ENCODE measurements at places on chromosomes 13 and 19.

DNA sequence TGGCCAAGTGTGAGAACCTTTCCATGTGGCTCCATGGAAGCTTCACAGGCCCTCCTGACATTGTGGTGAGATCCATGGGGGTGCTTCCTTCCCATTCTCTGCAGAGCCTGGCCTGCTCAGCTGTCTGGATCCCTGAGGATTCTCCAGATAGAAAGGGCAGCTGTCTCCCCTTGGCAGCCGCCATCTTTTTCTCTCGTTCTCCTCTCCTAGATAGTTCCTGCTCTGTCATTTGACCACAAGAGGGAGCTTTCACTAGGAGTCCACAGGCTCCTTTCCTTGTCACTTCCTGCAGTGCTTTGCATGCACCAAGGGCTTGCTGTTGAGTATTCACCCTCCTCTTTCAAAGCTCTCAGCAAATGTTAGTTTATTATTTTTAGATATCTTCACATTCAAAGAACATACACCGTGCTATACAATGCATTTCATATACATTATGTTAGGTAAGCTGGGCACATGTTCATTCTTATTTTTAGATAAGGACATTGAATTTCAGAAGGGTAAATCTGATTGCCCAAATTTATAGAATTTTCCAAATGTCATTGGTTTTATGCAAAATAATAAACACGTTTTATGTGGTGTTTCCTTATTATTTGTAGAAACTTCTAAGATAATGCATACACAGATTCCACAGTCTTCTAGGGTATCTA is 133.2 kb downstream of the FRY start:
- no peak for DNase-seq

GRCh38 chr19:49744946-49745381 is 18.1 kb downstream of the TSKS start:
- no peak for DNase-seq

GRCh38 chr19:30085394-30085793 is 143.4 kb downstream of the URI1 start:
- no peak for DNase-seq

DNA sequence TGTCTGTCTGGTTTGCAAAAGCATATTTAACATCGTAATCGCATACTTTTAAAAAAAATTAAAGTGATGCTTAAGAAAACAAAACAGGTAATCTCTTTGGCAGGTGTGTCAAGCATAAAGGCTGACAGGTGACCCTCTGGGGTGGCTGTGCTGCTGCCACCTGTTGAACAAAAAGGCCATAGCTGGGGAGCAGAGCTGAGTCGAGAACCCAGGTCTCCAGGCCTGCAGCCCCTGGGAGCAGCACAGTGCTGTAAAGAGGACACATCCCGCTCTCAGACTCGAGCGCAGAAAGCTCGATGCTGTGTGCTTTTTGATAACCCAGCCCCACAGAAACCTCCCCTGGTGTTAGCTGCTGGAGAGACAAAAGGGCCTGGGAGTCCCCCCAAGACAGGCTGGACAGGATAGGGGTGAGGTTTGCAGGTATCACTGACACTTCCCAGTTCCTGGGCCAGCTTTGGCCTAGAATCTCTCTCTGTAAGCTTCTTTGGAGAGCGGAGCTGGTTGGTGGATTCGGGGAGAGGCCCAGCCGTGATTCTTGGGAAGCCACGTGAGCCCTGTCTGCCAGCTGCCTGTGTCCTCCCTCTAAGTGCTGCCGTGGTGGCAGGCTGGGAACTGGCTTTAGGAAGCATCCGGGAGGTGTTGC is 66.9 kb downstream of the C13orf42 start:
- no peak for DNase-seq

DNA sequence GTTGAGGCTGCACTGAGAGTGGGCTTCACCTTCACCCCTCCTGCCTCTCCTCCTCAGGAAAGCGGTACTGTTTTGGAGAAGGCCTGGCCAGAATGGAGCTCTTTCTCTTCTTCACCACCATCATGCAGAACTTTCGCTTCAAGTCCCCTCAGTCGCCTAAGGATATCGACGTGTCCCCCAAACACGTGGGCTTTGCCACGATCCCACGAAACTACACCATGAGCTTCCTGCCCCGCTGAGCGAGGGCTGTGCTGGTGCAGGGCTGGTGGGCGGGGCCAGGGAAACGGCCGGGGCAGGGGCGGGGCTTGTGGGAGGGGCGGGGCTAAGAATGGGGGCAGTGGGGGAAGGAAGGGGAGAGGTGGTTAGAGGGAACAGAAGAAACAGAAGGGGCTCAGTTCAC is 7.5 kb downstream of the CYP2A13 start:
- no peak for DNase-seq

DNA sequence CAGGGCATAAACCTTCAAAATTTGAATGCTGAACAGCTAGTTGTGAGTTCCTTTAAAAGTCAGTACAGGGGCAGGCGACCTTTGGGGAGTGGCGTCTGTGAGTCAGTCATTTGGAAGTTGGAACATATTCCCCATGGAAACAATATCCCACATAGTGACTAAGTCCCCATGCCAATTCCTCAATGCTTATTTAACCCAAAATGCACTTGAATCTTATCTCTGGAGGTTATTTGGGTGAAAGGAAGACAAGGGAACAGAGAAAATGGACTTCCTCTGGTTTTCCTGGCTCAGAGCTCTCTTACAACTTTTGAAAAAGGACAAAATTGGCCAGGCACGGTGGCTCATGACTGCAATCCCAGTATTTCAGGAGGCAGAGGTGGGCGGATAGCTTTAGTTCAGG is 479.2 kb upstream of the NBEA start:
- DNase-seq: no peak

DNA sequence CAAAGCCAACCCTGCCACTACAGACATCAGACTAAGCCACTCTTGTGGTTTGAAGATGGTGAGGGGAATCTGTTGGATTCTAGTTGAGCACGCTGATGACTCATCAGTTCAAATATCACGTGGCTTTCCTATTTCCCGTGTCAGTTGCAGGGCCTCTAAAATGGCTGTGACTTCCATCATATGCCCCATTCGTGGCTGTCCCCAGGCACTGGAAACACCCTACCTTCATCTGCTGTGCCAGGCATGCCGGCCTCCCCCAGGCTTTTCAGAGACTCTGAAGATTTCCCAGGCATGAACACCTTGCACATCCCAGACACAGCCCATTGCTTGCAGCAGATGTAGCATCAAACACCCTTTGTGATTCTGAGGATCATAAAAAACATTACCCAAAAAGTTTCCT is 659.9 kb downstream of the UQCRFS1 start:
- DNase-seq: no peak

DNA sequence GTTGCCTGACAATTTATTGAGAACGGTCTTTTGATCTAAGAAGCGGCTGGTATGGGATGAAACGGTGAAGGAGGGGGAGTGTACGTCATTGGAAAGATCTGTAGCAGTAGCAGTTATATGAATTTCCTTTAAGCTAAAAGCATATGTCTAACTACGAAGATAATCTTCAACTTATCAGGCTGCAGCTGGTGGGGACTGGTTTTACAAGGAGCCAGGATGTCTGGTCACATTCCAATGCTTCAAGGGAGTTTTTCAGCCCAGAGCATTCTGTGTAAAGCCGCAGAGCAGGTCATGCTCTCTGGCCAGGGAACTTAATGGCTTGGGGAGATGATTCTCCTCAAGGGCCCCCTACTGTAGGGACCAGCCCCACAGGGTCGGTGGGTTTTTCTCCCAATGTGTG is 29.2 kb downstream of the CLEC4M start:
- DNase-seq: no peak

DNA sequence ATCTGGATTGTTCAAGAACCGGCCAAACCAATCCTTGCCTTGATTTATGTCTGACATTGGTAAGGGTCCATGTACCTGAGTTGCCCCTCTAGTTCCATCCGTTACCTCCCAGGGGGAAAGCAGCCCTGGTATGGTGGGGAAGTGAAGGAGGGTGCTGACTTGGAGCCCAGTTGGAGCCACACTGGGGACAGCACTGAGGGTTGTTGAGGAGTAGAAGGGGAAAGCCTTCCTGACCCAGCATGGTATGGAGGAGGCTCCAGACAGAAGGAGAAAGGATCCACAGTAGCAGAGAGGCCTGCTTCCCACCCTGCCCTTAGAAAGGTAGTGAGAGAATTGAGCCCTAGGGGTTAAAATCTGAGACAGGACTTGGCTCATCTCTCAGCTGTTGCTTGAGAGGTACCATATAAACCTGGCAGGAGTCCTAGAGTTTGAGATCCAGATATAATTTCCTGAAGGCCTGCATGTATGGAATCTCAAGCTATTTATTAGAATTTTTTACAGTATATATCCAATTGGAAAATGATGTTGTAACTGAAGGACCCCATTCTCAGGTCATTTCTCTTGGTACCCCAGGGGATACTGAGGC is 16.7 kb upstream of the FCGBP start:
- no peak for DNase-seq

DNA sequence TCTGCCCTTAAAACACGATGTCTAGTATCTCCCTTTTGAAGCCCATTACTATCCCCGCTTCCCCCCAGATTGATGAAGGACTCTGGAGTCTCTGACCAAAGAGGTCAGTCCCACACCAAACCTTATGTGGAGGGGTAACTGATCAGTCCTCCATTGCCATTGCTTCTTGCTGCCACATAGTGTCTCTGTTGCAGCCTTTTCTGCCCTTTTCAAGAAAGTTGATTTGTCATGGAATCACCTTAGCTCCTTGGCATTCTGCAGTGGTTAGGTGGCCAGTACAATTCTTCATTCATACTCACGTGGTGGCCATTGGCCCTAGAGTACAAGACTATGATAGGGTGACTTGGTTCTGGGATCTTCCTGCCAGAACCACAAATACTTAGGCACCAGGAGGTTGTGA is 8.4 kb upstream of the HTR2A start:
- no peak for DNase-seq

DNA sequence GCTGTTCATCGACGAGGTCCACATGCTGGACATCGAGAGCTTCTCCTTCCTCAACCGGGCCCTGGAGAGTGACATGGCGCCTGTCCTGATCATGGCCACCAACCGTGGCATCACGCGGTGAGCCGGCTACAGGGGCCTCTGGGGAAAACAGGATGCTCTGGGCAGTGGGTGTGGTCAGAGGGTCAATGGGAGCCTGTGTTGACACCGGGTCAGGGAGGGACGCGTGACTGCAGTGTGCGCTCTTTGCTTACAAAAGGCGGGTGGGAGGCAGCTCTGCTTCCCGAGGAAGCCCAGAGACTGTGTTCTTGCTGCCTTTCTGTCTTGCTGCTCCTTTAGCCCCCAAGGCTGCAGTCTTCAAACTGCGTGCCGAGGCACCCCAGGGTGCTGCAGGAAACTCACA is 5.7 kb downstream of the LHB start:
- DNase-seq: no peak

DNA sequence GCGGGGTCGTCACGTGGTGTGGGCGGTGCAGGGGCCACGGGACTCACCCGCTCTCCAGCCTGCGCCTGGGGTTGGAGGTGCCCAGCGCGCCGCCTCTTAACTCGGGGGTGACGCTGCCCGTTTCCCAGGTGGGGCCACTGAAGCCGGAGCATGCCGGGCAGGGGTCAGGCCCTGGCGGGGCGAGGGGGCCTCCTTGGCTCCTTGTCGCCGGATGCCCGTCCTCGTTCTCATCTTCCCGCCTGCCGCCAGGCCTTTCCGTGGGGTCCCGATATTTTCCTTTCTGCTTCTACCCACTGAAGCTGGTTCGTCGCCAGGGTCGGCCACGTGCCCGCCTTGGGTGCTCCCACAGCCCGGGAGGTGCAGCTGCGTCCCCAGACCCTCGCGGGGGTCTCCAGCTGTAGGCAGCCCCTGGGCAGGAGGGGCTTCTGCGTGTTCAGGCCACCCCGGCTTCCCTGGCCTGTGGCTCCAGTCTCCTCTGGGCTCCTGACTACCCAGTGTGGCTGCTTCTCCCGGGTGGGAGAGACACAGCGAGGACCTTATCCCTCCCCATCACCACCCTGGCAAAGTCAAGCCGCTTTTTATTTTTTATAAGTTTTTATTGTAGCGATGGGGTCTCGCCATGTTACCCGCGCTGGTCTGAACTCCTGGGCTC is 772 bp downstream of the FAM174C start:
- DNase-seq: no peak

GRCh38 chr13:112642090-112642460 is 47.8 kb upstream of the ATP11A start:
- DNase-seq: no peak

DNA sequence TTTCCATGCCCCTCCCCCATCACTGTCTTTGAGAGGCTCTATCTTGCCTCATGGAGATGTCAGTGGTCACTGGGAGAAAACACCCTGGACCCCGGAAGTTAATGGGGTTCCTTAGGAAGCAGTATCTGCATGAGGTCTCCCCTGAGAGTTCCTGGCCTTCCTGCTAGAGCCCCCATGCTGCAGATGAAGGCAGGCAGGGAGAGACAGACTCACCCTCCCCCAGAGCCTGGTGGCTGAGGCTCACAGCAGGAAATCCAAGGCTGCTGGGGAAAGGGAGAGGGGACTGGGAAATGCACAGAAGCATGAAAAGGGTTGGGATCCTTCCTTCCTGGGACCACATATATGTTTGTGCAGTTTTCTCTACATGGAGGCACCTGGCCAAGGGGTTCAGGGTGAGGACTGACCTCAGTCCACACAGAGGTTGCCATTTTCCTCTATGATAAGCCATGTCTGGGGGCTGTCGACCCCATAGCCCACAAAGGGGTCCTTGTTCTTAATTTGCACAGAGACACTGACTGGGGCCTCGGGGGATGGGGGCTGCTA is 95.4 kb downstream of the RNASEH2B start:
- no peak for DNase-seq

DNA sequence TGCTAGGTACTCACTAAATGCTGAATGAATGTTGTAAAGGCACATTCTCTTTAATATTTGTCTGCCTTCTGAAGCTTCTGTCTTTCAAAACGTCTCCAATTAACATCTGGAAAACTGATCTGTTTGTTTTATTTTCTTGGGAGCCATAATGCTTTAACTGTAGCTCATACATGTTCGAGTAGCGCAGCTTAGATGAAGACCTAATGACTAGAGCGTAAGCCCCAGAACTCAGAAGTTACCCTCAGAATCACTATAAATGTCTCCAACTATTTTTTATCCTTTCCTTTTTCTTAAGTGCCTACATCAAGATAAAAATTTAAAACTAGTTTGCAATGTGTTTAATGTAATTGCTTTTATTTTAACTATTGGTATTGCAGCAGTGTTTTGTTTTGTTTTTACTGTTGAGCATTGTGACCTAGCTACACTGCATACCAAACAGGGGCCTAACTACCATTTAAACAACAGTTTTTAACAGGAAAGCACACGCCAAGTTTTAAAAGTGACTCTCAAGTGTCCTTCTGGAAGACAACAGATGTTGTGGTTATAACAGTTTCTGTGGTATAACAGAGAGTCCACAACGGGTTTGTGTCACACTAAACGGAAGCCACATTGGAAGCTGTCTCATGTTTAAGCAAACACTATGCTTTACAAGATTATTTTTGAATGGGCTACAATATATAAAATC is 42.0 kb downstream of the MRPL57 start:
- no peak for DNase-seq

GRCh38 chr13:29260684-29261083 is 334.8 kb downstream of the SLC7A1 start:
- DNase-seq: no peak

DNA sequence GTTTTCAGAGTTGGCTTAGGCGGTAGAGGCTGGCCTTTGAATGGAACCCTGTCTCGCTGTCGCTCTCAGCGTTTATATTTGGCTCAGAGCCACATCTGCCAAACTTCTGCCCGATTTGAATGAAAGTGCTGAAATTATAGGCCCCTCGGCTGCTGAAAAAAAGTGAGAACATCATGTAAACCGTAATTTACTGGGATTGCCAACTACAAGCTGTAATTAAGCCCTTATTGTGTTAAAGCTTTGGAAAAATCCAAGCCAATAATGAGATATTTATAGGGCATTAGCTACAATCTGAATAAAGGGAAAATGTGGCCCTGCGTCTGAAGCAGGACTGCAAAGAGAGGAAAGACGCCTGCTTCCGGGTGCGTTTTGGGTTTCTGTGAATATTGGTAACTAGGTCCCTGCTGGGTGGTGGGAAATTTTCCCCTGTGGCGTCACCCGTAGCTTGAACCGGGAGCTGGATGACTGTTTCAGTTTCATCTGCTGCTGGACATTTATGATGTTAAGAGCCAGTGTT is 9.9 kb downstream of the DNM2 start:
- no peak for DNase-seq

Measured in stimulated activated CD8-positive, alpha-beta memory T cell treated with anti-CD3 and anti-CD28 coated beads, Interleukin-15, amount 100 ng/mL, for 4 hours (primary cell).